ENCODE measurements at places on chromosomes 7 and 10.

DNA sequence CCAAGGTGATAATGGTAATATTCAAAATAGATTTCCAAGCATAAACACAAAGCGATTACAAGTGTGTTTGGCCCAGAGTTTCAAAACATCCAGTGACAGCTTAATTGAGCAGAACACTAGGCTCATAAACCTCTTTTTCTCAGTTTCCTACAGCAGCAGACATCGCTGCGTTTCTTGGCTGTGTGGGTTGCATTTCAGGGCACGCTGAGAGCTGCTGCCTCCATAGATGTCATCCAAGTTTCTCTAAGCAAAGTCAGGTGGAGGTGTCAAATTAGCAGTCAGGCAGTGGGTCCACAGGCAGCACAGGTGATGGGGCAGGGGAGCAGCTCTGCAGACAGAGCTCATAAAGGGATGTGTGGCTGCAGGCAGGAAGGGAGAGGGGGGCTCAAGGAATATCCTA lies 50.5 kb upstream of the COL13A1 start:
- no peak for DNase-seq

GRCh38 chr10:16795410-16796073 lies 21.7 kb downstream of the RSU1 start:
- no peak for DNase-seq

DNA sequence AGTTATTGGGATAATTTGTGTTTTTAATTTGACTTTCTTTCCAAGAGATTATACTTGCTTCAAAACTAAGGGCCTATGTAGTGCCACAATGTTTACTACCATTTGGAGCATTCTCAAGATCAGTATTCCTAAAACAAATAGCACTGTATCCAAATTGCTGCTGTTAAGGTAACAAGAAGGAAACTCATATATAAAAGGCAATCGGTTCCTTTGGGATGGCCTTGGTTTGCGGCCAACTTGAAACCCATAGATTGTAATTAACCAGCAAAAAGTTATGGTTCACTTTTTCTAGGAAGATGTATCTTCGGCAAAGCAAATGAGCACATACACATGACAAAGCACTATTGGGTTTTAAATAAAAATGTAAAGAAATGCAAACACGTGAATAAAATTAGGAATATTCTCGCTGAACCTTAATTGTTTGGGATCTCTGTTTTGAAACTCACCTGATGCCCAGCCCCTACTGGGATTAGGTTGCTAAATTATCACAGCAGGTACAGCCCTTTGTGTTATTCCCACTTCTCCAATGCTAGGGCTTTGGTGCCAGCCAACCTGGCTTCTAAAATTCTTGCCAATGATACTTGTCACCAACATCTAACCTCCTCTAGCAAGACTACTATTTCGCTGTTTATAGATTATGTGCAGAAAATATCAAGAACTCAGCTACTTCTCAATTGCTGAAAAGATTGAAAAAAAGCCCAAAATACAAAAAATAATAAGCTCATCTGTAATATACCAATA lies 16.0 kb downstream of the CDNF start:
- no peak for DNase-seq

DNA sequence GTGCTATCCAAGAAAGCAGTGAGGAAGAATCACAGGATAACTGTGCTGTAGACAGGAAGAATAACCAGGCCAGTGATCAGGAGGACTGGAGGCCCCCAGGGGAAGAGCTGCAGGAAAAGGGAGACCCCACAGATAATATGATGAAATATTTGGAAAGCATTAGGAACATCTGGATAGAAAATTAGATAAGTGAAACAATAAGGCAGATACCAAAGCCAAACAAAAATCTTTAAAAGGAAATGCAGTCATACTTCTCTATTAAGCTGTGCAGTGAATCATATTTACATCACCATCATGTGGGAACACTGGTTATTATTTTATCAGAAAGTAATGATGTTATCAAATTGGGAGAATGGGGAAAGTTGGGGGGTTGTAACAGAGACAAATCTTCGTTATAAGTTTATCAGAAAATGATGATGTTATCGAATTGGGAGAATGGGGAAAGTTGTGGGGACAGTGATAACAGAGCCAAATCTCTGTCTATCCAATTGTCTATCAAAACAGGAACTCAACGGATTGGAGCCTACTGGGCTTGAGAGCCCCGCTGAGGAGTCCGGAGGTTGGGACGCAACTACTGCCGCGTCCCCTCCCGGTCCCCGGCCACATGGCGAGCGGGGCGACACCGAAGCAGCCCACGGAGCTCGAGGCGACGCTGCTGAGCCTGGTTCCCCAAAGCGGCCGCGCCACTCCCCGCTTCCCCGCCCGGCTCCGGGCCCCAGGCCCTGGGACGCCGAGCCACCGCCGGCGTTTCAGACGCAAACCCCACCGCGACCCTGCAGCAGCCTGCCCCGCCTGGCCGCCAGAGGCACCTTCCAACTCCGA lies 14.0 kb upstream of the RALA start:
- DNase-seq, result peak; percentile 14

- no peak for DNase-seq
Measured at GRCh38 chr10:34702093-34702937, 112.8 kb downstream of the PARD3 start.

- no peak for DNase-seq
Measured at GRCh38 chr7:18294411-18294810, 201.1 kb upstream of the HDAC9 start.

- DNase-seq, result no peak
Measured at GRCh38 chr10:79345241-79346011, 1.8 kb upstream of the PPIF start.

- no peak for DNase-seq
Measured at GRCh38 chr7:67505449-67505848, 508.8 kb downstream of the TYW1 start.

DNA sequence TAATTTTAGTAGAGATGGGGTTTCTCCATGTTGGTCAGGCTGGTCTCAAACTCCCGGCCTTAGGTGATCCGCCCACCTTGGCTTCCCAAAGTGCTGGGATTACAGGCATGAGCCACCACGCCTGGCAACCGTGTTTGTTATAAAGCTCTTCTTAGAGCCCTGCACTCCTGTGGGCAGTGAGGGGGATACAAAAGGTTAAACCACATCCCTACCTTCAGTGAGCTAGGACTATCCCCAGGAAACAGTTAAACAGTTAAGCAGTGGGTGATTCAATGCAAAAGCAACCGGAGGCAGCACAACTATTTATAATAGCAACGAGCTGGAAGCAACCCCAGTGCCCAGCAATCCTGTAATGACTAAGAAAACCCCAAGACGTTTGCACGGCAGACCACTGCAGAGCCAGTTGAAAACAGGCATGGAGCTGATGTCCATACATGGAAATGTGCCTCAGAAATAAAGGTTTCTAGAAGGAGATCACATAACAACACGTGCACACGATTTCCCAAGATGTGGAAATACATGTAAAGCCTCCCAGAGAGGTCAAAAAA lies 107.2 kb upstream of the LYZL2 start:
- DNase-seq, result peak; percentile 57

- no peak for DNase-seq
Measured at GRCh38 chr10:11437391-11438142, 173.9 kb downstream of the USP6NL start.

DNA sequence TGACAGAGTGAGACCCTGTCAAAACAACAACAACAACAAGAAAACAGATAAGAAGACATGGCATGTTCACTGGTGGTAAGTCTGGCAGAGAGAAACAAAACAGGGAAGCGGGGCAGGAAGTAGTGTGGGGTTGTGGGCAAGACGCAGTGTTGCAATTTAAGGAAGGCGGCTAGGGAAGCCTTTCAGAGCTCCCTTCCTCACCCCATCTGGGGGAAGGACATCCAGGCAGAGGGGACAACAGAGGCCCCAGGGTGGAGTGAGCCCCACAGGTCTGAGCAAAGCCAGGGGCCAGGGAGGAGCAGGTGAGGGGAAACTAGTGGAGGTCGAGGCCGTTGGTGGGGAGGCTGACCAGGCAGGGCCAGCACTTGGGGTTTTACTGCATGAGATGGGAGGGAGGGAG lies 16.8 kb downstream of the LAT2 start:
- no peak for DNase-seq

DNA sequence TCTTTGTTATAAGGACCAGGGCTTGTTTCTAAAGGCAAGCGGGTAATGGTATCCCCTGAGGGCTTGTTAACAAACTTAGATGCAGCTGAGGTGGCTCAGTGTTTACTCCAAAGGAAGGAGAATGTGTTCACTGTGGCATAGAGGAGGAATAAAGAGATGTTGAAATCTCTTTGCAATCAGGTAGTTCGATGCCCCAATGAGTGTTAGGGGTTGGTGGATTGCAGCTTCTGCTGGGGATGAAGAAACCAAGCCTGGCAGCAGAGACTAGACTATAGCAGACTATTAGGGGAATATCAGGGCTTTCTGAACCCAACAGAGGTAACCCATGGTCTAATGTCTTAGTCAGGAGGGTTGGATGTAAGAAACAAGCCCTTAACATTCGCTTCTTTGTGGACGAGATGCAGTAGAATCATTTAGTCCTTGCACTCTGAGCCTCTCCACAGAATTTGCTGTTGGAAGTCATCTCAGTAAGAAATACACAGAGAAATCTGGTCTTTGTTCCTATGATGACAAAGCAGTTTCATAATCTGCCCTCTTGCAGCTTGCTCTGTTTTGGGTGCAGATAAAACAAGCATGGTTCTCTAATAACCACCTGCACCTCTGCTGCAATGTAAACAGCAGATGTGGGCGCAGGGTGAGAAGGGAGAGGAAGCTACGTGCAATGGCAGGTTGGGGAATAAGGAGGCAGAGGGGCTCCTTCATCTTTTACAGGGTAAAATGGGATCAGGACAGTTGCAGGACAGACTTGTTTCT lies 108.6 kb downstream of the NRF1 start:
- no peak for DNase-seq

DNA sequence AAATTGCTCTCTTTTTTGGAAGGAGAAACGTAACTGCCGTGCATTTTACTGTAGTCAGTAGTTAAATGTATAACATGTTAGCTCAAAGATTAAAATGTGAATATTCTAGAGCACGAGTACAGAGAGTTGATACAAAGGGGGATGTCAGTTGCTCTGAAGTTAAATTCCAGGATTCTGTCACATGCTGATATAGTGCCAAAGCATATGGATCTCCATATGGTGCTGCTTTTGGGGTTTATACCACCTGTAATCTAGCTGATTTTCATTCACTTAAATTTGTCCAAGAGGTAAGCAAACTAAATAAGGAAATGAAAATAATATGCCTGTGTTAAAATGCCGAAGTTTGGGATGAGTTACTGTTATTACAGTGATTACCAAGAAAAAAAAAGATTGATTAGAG lies 298.6 kb downstream of the EXOC4 start:
- no peak for DNase-seq

GRCh38 chr7:80027611-80028173 lies 106.9 kb upstream of the GNAI1 start:
- no peak for DNase-seq

DNA sequence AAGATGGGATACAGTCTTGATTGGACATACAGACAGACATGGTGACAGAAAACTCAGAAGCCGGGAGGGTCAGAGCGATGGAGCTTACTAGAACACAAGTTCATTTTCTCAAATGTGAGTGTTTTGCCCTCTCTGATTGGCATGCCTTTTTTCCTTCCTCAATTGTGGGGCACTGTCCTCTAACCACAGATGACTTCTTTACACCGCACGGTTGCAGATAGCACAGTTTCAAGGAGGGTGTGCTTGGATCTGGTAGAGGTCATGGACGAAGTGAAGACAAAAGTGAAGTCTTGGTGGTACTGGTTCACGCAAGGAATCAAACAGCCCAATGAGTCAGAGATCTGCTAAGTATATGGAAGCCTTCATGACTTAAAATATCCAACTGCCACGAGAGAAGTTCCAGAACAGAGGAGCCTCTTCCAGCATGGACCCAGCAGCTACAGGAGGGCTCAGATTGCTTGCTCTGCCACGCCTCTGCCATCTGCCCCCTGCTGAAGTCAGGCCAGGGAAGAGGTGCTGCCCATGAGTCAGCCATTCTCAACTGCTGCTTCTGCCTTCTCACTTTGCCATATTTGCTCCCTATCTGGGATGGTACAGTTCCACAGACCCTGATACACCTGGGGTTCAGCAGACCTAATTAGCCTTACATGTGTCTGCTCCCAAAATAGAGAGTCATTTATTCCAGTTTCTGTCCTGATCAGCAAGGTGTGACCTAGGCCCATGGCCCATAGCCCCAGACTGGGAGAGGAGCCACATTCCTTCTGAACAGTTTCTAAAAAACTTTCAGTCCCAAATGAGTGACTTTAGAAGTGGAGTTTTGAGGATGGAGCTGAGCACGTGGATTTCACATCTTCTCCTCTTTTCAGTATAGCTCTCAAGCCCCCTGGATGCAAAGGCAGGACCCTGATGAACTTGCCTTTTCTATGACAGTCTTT lies 413.8 kb downstream of the KCNMA1 start:
- DNase-seq, result no peak

- DNase-seq, result peak; percentile 73
Measured at GRCh38 chr7:150451097-150451793, 815 bp downstream of the GIMAP8 start.

DNA sequence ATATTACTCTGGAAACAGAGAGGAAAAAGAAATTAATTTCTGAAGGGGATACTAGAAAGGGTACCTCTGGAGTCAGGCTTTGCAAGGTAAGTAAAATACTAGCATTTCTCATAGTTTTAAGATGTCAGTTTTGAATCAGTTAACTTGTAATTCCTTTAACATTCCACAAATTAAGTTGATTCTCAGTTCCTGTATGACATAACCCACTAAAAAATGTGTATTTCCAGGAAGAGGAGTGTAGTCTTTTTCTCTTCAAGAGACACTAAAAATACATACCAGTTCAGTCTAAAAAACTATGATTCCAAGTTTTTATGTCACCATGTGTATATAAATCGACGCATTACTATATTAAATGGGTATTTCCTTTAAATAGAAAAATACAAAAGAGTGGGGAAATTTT lies 113.2 kb downstream of the CDK6 start:
- no peak for DNase-seq

- no peak for DNase-seq
Measured at GRCh38 chr10:129966889-129967578, 3.0 kb upstream of the EBF3 start.

DNA sequence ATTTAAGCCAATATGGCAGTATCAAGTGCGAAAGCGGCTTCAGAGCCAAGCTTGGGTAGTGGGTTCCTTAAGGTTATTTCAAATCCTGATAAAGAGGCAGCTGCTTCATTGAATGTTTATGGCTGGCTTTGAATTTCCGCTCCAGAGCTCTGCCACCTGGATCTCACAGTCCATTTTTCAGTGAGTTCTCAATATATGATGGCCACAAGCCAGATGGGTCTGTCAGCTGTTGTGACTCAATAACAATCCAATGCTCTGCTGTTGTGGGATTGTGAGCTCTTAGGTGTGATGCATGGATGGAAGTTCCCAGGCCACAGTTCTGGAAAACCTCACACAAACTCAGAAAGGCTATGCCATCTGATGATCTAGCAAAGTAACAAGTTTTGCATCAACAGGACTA lies 743.8 kb upstream of the LRRN3 start:
- no peak for DNase-seq

GRCh38 chr7:98613601-98614425 lies 3.3 kb upstream of the NPTX2 start:
- DNase-seq, result no peak

GRCh38 chr7:48708635-48709034 lies 215.7 kb upstream of the CDC14C start:
- DNase-seq, result no peak

GRCh38 chr10:96764425-96765060 lies 44.2 kb upstream of the PIK3AP1 start:
- DNase-seq, result no peak

- no peak for DNase-seq
Measured at GRCh38 chr7:130353196-130353595, 8.6 kb downstream of the CPA5 start.

- no peak for DNase-seq
Measured at GRCh38 chr7:12761111-12761510, 73.7 kb downstream of the ARL4A start.

GRCh38 chr7:103695521-103695920 lies 249.5 kb upstream of the SLC26A5 start:
- DNase-seq, result no peak

GRCh38 chr7:54995166-54995565 lies 23.7 kb upstream of the EGFR start:
- DNase-seq, result no peak
